ENCODE measurements at places on chromosomes 7 and 10.

DNA sequence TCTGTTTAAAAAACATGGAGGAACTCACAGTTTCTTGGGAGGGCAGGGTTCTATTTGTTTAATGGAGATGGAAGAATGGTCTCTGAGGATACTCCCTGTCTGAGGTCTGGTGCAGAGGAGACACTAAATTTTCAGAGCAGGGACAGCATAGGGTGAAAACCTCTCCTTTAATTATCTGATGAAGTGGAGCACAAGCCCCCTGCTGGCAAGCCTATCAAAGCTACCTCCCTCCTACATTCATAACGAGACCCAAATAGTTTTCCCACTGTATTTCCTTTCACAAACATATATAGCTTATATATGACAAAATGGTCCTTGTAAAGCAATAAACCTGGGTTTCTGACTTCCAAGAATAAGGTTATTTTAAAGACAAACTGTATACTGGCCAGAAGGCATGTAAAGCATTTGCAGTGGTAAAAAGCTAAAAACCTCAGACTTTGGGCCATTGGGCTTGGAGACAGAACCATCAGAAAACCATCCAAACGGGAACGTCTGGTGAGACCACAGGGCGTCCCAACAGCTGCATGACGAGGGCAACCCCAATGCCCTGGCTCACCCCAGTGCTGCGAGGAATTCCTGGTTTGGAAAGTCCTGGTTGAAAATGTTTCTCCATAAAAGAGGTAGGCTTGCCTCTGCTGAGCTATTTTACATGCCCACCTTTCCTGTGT lies 201.3 kb downstream of the FANK1 start:
- no peak for DNase-seq

DNA sequence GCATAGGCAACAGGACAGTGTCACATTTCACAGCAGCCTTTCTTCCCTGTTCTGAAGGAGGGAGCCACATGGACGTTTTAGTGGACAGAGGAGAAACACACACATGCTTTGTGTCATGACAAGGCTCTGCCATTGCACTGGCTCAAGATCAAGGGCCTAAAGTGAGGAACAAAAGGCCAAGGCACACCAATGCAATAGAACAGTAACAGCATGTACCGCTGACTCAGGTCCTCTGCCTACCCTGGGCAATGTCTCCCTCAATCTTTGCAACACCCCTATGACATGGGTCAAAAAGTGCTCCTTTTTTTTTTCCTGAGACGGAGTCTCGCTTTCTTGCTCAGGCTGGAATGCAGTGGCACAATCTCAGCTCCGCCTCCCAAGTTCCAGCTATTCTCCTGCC lies 57.8 kb upstream of the SDK1 start:
- DNase-seq: no peak

DNA sequence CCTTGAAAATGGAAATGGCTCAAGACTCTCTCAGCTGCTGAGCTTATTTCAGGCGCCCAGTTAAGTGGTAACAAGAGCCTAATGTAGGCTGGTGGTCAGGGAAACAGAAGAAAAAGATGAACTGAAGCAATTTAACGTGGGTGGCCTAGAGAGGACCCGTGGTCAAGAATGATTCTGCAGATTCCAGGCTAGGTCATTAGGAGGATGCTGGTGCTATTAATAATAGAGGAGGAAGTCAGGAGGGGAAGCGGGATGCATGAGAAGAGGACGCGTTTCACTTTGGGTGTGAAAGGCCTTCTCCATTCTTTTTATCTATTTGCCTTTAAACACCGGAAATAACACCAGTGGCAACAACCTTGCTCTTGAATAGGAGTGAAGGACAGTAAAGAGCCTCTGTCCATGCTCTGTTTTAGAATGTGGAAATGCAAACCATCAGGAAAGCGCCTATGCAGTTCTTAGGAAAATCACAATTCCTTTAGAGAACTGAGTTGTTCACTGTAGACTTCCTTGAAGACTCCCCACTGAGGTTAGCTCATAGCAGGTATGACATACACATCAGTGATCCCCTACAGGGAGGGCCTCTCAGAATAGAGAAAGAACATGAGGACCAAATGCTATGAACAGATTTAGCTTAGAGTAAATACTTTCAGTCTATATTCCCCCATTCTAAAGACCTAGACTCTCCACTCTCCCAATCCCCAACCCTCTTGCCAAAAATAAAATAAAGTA lies 8.6 kb downstream of the LIPA start:
- no peak for DNase-seq

GRCh38 chr7:37577412-37577811 lies 106.2 kb upstream of the GPR141 start:
- no peak for DNase-seq

DNA sequence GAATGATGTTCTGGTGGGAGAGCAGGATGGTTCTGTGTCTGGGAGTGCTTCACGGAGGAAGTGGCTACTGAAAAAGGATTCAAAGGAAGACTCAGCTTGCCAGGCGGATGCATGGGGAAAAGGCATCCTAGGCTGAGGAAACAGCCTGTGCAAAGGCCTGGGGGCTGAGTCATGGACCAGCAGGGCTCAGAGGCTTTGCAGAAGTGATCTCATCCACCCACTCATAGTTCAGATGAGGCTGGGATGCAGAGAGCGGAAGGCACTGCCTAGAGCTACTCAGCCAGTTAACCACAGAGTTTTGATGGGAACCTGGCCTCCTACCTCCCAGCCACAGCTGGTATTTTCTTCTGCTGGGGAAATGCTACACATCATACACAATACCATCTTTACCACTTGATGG lies 15.8 kb upstream of the ADAMTS14 start:
- no peak for DNase-seq

Measured in activated T-cell treated with anti-CD3 and anti-CD28 coated beads, Interleukin-2, amount 50 U/mL, for 24 hours (primary cell).